ENCODE measurements at places on chromosomes 2 and 18.

GRCh38 chr18:49788327-49788898 is 24.9 kb downstream of the ACAA2 start:
- DNase-seq = no peak

DNA sequence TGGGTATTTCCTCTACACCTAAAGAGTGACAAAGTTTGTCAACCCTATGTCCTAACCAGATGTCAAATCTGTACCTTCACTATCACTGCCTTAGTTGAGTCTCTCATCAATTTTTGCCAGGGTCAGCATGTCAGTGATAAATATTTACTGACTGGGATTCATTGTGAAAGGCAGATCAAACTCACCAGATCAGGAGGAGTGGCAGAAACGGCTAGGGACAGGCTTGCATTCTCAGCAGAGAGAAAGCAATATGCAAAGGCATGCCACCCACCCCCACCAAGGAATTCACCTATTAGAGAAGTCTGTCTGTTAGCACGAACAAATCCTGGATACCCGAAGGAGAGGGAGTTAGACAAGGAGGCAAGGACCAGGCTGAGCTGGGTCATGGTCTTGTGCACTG is 62.6 kb downstream of the PTPN2 start:
- DNase-seq = no peak

DNA sequence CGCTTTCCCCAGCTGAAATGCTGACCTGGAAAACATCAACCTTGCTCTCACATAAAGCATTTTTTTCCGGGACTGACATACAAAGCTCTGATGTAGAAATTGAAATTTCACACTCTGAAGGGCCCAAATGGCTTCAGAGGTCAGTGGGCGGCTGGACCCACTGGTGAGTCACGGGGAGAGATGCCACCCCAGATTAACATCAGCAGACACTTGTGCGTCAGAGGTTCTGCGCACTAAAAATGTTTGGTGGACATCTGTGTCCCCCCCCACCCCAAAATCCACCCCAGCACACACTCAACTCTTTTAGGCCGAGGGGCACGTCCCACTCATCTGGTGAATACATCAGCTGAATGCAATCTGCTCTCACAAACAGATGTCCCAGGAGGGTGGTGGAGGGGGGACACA is 208.9 kb downstream of the ASB1 start:
- DNase-seq = no peak

DNA sequence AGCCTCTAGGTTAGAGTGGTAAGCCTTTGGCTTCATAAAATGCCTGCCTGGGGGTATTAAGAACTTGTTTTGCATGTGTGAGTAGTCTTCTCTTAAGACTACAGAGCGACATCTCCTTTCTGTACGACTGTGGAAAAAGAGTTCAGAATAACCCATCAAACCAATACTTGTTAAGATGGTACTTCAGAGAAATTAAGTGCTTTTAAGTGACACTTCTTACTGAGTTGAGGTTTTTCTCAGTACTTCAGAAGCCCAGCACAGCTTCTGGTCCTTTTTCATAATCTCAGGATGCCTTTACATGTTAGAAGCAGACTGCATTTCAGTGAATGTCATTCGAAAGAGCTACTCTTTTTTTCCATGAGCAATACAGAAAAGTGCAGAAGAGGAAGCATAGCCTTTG is 10.8 kb downstream of the XRCC5 start:
- DNase-seq = peak; percentile 7

GRCh38 chr2:224982226-224982625 is 60.0 kb downstream of the DOCK10 start:
- DNase-seq = no peak

GRCh38 chr2:105296017-105296611 is 33.4 kb downstream of the TGFBRAP1 start:
- DNase-seq = no peak

DNA sequence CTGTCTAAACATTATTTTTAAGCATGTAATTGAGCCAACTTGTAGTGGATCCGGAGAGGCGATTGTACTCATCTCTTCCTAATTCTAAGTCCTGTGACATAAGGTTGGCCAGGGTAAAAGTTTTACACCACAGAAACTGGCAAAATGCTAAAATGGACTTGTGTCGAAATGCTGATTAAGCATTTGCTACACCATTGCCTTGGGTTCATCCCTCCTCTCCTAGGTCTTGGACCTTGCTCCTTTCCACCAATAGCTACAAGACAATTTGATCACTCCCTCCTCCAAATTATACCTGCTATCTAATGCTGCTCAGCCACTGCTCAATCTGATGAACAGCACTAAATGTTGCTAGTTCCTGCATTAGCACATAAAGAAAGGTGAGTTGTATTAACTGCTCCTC is 132.7 kb upstream of the EPC2 start:
- DNase-seq = no peak

DNA sequence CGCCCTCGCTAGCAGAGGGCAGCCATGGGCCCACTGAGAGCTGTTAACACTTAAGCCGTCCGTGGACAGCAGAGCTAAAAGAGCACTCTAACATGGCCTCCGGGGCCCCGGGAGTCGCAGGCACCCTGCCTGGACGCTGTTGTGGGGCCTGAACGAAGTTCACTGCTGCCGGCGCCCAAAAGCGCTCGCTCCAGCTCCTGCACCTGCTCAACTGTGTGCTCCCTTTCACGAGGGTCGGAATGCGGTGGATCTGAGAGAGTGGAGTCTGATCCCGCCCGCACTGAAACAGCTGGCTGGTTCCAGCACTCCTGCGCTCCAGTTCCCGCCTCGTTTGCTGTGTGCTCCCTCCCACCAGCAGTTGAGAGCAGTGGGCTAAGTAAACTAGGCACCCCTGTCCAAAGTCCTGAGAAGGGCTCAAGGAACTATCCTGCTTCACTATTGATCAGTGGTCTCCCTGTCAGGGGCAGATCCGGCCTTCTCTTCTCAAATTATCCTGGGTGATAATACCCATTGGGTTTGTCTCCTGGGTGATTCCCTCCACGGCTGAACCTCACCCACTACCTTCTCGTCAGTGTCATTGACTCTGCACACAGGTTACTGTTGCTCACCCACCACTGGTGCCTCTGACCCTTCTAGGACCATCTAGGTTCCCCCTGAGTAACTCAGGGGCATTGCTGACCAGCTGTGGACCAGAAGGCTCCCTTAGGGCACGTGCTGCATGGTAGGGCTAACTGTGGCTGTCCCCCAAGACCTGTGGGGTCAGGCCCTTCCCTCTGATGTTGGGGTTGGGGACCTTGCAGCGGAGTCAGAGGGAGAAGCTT is 23.5 kb downstream of the B3GNT7 start:
- no peak for DNase-seq

GRCh38 chr2:147648471-147648870 is 196.4 kb upstream of the ACVR2A start:
- DNase-seq = no peak

GRCh38 chr2:36800381-36800780 is 103.9 kb downstream of the VIT start:
- DNase-seq = peak; percentile 61

DNA sequence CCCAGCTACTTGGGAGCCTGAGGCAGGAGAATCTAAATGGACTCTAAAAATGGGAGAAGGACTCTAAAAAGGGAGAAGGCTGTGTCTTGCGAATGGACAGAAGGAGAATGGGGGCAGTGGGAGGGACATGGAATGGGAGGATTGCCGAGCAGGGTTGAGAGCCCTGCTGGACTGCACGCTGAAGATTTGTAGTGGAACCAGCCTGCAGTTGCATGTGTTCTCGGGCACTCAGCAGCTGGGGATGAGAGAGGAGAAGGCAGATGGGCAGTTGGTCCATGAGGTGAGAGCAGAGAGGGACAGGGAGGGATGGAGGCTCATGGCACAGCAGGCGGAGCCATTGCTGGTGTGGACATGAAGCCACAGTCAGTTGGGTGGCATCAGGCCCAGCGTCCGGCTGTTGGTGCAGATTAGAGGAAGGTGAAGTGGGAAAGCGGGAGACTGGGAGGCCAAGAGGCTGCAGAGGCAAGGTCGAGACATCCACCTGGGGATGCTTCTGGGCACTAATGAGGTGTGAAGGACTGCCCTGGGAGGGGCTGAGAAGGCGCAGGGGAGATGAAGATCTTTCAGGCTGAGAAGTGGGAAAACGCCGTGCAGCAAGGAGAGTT is 40.7 kb downstream of the DCDC2C start:
- DNase-seq = no peak
